ENCODE measurements at places on chromosomes 4 and X.

GRCh38 chrX:5084279-5084678, 1144.4 kb downstream of the NLGN4X start:
- DNase-seq, result no peak

DNA sequence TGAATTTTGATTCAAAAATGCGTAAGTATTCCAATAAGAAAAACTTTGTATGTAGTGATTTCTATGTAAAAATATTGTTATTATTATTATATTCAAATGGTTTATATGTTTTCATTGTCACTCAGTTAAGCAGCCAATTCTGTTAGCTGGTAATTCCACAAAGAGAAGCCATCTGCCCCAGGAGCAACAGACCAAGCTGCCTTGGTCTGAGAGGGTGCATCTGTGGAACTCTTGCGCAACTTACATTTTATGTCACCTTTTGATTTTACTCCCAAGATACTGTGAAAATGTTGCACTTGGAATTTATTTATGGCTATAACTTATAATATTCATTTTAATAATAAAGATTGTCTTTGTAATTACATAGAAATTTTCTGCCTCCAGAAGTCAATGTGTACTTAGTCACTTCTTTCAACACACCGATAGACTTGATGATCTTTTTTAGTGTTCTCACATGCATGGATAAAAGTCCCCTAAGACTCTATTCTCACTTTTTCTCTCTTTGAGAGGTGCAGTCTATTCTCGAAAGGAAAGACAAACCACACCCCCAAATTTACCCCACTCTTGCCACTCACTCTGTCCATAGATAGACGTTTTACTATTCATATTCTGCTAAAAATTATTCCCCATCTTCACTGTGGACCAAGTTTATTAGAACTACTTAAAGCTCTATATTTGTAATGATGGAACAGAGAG, 30.6 kb downstream of the GPR174 start:
- DNase-seq, result no peak

DNA sequence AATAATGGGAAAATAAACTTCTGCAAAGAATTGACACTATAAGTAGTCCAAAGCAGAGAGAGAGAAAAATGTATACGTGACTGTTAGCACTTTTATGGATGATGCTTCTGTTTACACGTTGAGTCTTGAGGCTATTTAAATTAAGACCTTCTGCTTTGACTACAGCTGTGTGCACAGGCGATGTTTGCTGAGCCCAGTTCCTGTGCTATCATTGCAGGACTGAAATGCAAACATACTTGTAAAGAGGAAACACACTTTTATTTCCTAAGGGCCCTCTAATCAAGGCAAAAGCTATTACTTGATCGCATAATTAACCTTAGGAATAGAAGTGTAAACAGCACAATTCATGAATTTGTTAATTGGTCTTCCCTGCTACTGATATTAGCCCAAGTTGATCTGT, 226.9 kb downstream of the FBXW7 start:
- peak; percentile 35 for DNase-seq

DNA sequence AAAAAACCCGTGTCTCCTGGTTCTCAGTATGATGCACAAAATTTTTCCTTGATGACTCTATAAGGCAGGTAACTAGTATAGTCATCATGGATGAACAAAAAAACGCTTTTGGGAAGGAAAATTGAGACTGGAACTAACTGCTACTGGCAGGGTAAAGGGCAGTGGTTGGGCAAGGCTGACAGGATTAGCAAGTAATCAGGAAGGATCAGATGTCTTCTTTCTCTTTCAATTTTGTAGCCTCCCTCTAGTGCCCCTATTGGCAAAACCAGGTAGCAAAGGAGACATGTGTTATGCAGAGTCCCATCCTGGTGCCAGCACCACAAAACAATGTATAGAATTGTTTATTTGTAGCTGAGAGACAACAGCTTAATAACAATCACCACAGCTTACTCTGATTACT, 12.8 kb upstream of the SLITRK4 start:
- DNase-seq, result no peak

GRCh38 chr4:152229782-152230289, 306.1 kb downstream of the FBXW7 start:
- DNase-seq, result no peak

DNA sequence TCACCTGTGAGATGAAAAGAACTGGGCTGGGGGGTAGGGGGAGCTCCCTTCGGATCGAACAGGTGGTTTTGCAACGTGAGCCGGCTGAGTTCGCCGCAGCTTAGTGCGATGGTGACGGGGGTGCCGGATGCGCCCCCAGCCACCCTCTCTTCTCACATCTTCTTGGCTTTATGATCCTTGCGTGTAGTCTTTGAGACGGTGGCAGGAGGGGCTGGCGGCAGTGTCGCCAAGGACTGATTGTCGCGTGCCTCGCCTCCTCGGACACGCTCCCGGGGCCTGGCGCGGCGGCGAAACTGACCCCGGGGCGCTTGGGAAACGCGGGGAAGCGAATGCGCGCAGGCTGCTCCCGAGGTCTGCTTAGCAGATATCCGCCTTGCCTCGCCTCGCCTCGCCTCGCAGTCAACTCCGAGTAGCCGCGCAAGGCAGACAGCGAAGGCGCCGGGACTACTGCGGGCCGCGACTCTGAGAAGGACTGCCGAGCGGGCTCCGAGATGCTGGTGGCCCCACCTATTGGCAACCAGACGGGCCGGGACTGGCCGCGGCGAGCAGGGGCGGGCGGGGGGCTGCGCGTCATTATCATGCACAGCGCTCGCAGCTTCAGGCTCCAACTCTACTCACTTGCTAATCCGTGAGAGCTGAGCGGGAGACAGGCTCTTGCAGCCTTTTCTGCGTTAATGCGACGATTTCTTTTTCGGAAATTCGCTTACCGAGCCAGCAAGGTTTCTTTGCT, 1.5 kb downstream of the GRID2 start:
- no peak for DNase-seq
